Activated CD4-positive, alpha-beta T cell treated with anti-CD3 and anti-CD28 coated beads, Interleukin-2, amount 10 ng/mL, durations not matched to agents 7 days and 5 days (primary cell): ENCODE measurements at places on chromosomes 11 and 22.

- no peak for DNase-seq
Observed at GRCh38 chr11:64476881-64477280, 114.1 kb upstream of the SLC22A12 start.

GRCh38 chr22:20128902-20129746, 2.5 kb upstream of the ZDHHC8 start:
- DNase-seq = peak; percentile 63

GRCh38 chr11:47399860-47400767, 8.3 kb upstream of the SLC39A13 start:
- peak; percentile 31 for DNase-seq

DNA sequence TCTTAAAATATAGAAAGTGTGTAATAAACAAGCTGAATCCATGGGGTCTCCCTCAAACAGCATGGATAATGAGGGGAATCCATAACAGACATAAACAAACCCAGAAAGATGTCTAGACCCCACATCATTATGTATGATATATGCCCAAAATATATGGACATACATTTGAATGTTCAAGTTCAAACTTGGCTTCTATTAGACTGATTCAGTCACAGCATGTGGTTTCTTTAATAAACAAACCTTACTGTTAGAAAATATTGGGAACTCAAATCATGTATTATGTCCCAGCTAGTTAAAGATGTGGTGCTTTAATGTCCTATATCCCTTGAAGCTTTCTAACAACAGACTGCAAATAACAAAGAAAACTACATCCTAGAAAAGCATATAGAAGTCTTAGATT, 228.6 kb downstream of the SOX6 start:
- no peak for DNase-seq

DNA sequence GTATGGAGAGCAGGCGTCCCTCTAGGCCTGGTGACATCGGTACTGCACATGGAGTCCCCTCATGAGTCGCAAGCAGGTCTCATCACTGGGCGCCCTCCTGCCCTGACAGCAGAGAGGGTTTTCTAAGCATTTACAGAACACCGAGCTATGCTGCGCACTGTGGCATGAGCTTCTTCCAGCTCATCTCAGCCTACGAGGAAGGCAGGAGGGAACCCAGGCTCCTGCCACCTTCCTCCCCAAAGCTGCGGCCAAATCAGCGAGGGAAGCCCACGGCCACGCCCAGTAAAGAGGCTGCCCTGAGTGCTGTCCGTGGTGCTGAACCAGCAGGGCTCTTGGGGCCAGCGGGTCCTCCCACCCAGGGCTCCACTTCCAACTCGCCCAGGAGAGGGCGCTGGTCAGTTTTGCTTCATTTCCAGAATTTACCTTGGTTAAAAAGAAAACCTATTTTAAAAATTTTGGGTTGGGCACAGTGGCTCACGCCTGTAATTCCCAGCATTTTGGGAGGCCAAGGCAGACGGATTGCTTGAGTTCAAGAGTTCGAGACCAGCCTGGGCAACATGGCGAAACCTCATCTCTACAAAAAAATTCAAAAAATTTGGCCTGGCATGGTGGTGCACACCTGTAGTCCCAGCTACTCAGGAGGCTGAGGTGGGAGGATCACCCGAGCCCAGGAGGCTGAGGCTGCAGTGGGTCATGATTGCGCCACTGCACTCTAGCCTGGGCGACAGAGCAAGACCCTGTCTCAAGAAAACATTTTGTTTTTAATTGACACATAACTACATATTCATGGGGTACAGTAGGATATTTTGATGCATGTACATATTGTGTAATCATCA, 34.2 kb downstream of the PHF21B start:
- peak; percentile 85 for DNase-seq

DNA sequence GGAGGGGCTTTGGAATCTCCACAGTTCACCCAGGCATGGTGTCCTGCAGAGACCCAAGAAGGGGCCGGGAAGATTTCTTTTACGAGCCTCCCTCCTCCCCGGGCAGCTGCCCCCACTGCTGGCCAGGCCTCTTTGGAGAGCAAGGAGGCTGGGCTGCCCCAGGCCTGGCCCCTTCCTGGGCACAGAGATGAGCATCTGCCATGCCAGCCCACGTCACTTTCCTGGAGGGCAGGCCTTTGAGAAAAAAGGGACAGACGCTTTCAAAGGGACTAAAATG, 60.5 kb upstream of the FGF3 start:
- DNase-seq = no peak

- no peak for DNase-seq
Observed at GRCh38 chr11:82303671-82304070, 430.0 kb downstream of the FAM181B start.

DNA sequence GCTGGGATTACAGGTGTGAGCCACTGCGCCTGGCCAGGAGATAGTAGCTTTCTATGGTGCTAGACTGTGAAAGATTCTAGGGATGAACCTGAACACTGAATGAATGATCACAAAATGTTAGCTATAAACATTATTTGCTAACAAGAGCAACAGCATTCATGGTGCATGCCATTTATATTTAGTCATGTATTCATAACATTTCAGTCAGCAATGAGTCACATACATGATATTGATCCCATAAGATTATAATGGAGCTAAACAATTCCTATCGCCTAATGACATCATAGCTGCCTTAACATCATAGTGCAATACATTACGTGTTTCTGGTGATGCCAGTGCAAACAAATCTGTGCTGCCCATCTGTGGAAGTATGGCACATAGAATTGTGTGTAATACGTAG, 164.1 kb downstream of the ARHGAP42 start:
- no peak for DNase-seq

- DNase-seq = no peak
Observed at GRCh38 chr11:82930734-82931133, 29.2 kb downstream of the DDIAS start.

DNA sequence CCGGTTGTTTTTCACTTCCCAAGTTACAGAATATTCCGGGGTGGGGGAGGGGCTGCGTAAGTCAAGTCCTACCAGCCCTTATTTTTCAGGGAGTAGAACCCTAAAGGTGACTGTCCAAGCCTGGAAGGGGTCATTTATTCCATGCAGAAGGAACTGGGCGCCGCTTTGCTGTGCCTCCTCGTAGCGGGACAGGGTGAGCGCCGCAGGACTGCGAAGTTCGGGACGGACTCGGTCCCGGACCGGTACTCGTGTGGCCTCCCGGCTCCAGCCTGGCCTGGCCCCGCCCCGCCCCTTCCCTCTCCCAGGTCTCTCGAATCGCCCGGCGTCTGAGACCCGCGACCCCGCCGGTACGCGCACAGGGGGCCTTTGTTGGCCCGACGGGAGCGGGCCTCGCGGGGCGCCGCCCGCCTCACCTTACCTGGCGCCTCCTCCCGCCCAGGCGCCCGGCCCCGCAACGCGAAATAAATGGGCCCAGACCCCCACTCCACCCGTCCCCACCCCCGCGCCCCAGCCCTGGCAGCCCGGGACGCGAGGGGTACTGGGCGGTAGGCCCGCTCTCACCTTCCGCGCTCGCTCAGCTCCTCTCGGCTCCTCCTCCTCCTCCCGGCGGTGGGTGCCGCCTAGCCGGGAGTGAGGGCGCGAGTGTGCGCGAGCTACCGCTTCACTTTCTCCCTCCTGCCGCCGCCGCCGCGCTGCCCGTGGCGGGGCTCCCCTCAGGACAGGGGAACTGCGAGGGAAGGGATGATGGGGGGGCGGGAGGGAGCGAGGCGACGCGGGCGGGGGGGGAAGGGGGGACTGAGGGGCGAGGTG, 698 bp downstream of the PAK1 start:
- peak; percentile 62 for DNase-seq

- no peak for DNase-seq
Observed at GRCh38 chr11:94800414-94800813, 32.3 kb downstream of the AMOTL1 start.

DNA sequence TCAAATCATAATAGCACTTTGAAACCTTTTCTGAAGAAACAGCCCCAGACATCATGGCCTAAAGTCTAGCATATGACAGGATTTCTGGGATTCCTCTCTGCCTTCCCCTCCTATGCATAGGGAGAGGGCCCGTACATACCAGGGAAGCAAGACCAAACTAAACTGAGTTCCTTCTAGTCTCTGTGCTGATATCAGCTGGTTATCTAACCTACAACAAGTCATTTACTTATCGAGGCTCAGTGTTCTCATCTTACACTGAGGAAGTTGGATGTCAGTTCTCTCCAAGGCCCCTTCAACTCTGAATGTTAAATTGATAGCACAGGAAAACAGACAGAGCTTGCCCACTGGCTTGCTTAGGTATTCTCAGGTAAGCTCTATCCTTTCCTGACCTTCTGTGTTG, 17.0 kb upstream of the GRIK4 start:
- no peak for DNase-seq

DNA sequence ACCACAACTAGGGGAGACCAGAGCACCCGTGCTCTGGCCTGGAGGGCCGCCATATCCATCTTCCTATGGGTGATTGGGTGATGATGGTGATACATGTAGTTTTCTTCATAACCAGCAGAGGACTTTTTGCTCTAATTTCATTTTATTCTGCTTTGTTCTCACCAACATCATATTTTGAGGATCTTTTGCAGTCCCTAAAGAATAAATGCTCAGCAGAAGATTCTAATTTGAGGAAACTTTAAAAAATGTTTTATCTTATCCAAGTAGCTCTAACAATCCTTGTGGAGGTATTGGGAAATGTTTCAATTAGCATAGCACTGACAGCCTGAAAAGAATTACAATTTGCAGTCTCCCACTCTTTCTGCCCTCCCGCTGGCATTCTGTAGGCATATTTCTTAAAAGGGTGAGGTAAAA, 544.0 kb downstream of the NTM start:
- no peak for DNase-seq

GRCh38 chr11:126853732-126854131, 146.8 kb downstream of the KIRREL3 start:
- DNase-seq = no peak

DNA sequence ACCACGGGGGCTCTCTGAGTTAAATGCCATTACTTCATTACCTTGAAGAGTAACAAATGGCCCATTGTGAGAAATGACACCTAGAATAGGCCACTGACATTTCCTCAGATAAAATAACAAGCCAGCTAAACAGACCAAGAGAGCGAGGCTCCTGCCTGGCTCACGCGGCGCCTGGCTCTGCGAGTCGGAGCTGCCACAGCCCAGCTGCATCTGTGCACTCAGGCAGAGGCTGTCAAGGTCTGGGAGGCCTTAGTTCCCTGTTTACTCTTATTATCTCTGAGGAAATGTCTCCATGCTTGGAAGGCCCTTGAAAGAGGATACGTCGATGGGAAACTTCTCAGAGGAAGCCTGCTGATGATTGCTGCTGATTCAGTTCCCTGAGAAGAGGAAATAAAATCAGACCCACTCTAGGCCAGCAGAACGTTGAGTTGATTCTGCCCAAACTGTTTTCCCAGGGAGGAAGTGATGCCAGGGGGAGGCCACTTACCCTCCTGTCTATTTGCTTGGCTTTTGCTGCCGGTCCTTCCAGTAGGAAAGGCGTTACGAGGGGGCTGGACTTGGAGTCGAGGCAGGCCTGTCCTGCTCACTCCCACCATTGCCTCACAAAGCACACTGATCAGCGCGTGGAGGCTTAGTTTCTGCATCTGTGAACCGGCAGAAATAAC, 208.8 kb downstream of the TBC1D22A start:
- DNase-seq = no peak

- DNase-seq = no peak
Observed at GRCh38 chr11:12053606-12054361, 45.4 kb upstream of the DKK3 start.

GRCh38 chr11:96161307-96162089, 181.5 kb downstream of the MAML2 start:
- DNase-seq = no peak

GRCh38 chr11:44901120-44901633, 49.5 kb downstream of the TP53I11 start:
- no peak for DNase-seq

- DNase-seq = peak; percentile 3
Observed at GRCh38 chr22:21450320-21450831, 16.8 kb upstream of the TMEM191C start.

- no peak for DNase-seq
Observed at GRCh38 chr22:47177334-47177815, 414.9 kb downstream of the TBC1D22A start.

DNA sequence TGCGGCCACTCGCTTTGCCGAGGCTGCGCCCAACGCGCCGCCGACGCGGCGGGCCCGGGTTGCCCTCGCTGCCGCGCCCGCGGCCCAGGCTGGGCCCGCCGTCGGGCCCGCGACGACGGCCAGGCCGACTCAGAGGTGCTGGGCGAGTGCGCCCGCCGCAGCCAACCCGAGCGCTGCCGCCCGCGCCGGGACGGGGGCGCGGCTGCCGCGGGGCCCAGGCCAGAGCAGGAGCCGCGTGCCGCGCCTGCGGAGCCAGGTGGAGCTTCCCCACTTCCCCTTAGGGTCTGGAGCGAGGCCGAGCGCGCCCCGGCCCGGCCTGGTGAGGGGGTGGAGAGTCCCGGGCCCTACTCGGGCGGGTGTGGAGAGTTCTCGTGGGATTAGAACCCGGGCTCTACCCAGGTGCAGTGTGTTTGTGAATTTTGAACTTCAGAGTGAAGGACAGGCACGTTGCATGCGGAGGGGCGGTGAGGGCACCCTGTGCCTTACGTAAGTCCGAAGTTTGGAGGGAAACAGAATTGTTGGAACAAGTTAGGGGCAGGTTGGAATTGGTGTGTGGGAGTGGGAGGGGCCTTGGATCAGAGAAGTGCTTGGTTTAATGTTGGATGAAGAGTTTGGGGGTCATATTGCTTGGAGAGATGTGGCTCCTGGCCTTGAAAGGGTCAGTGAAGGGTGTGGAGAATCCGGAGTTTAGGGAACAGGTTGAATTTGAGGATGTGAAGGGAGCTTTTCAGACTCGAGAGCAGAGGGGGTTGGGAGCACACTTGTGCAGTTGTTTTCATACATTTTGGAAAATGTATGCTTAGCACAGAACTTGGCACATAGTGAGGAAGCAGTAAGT, 697 bp downstream of the RNF169 start:
- DNase-seq = peak; percentile 49

DNA sequence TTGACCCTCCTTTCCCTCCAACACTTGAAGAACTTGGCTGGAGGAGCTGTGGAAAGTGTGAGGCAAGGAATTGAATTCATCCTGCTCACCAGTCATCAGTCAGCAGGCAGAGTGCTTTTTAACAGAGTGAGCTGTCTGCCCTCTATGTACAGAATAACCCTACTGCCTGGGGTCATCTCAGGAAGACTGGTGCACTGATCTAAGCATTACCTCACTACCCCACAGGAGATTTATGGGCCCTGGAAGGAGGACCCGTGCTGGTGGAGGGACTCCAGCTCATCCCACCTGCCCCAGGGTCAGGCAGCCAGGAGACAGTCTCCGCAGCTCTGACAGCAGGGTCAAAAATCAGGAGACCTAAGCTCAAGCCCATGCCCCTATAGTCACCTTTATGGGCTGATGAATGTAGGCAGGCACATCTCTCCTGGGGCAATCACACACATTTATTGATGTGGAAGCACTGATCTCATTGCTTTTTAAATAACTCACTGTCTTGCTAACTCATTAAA, 270.8 kb upstream of the SESN3 start:
- DNase-seq = no peak

DNA sequence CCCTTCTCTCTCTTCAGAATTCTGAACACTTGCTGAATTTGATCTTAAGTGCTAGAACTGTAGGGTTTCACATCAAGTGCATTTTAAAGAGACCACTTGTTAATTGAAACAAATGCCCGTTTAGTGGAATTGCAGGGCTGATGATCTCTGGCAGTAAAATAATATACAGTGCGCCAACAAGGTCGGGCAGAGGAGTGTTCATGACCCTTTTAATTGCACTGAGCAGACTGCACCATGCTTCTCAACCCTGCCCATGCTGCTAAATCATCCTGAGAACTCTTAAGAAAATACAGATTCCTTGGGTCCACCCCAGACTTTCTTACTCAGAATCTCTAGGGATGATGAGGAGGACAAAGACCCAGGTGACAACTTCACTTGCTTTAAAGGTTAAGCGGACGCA, 73.5 kb downstream of the SC5D start:
- DNase-seq = no peak
